ENCODE measurements at places on chromosomes 3 and 15. TPM values are rescaled to one million over a fixed set of nuclear protein-coding genes. Genes with fewer than 3 reads are reported as not detected.
A peak's percentile ranks its signal among the peaks of the same experiment; 100 is the strongest.

DNA sequence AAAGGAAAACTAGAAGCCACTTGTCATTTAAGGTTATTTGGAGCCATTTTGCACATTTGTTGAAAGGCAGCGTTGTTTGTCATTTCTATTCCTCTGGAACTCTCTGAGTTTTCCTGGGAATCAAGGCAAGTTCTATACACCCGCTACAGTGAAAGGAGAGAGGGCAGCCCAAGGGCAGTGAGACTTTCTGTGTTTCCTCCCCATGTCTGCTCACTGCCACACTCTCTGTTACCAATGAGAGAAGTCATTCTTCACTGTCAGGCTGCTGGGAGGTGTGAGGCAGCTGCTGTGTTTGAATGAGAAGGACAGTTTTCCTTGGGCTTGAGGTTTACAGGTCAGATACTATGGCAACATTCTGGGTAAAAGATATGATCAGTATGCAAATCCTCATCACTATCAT lies 36.0 kb downstream of the ATP13A5 start:
- no peak overlapping the region for H3K27ac ChIP-seq
- H3K4me3 ChIP-seq, result no peak overlapping the region
- H3K4me1 ChIP-seq, result no peaks in the 10 kb centered on the region
- H3K27me3 ChIP-seq, result no peaks in the 10 kb centered on the region

DNA sequence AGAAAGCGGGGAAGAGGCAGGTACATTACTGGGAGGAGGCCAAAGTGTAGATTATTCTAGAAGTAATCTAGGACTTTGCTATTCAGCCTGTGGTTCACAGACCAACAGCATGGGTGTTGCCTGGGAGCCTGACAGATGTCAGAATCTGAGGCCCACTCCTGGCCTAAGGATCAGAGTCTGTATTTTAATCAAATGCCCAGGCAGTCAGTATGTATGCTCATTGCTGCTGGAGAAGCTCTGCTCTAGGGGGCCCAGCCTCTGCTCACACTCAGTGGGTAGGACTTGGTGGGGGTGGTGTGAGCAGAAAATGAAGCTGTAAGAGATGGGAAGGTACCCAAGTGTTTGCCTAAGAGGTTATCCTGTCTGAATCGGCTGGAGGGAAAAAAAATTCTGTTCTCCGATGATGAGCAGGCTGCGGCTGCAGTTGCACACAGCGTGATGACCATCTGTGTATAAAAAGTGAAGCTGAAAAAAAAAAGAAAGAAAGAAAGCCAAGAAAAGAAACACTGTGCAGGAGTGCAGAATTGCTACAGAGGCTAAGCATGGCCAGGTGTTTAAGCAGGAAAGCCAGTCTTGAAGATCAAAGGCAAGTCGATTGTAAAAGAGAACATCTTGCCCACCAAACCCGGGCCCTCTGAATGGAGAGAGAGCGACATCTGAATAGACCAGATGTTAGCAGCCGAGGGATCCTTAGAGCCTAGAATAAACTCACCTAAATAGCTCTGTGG lies 65.2 kb downstream of the EIF4E3 start:
- peaks cover 16% of the 10 kb centered on the region for H3K36me3 ChIP-seq
- peaks cover 20% of the 10 kb centered on the region for H3K4me1 ChIP-seq
- H3K4me3 ChIP-seq, result no peak overlapping the region
- DNase-seq, result no peak
- H3K27me3 ChIP-seq, result no peaks in the 10 kb centered on the region

DNA sequence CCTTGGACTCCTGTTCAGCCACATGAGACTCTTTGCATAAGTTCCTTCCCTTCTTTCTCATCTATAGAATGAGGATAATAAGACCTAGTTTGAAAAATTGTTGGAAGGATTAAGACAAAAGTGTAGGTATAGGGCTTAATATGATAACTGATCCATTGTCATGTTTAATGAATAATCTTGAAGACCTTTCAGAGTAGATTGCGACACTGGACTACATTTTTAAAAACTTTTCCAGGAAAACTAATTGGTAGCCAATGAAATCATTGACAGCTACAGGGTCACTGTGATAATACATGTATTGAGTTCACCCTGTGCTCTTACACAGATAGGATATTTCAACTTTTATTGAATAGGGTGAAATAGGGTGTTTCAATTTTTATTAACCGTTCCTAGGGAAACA lies 78.5 kb upstream of the FBN1 start:
- H3K27me3 ChIP-seq, result peaks cover 2% of the 10 kb centered on the region
- no peaks in the 10 kb centered on the region for H3K4me1 ChIP-seq
- no peak overlapping the region for H3K4me3 ChIP-seq
- DNase-seq, result no peak

GRCh38 chr15:95864467-95864886 lies 466.0 kb upstream of the NR2F2 start:
- H3K27me3 ChIP-seq, result peaks cover 6% of the 10 kb centered on the region
- peak overlapping the region; percentile 95 for H3K27ac ChIP-seq
- peak; percentile 82 for DNase-seq
- H3K4me3 ChIP-seq, result peak overlapping the region; percentile 67
- peaks cover 65% of the 10 kb centered on the region for H3K4me1 ChIP-seq

- H3K27ac ChIP-seq, result no peak overlapping the region
- DNase-seq, result no peak
- no peaks in the 10 kb centered on the region for H3K27me3 ChIP-seq
- H3K36me3 ChIP-seq, result no peaks in the 10 kb centered on the region
- no peaks in the 10 kb centered on the region for H3K4me1 ChIP-seq
Measured at GRCh38 chr3:128392021-128392420, 74.7 kb downstream of the DNAJB8 start.

GRCh38 chr3:66144568-66145407 lies 76.0 kb upstream of the SLC25A26 start:
- DNase-seq, result no peak
- H3K27me3 ChIP-seq, result peaks cover 4% of the 10 kb centered on the region
- H3K27ac ChIP-seq, result no peak overlapping the region
- H3K36me3 ChIP-seq, result no peaks in the 10 kb centered on the region
- no peaks in the 10 kb centered on the region for H3K4me1 ChIP-seq

The P4HTM gene
- polyA plus RNA-seq, result 26.8 TPM

All from immature natural killer cell (primary cell).